ENCODE measurements at places on chromosomes 7 and 10. TPM values are rescaled to one million over a fixed set of nuclear protein-coding genes. Genes with fewer than 3 reads are reported as not detected.

Gene TFEC
- total RNA-seq: 2.1 TPM

Gene C10orf143
- not detected for total RNA-seq

Gene CPXM2
- total RNA-seq: 0.52 TPM

Gene OPN4
- total RNA-seq: not detected

Gene SPDYE11
- not detected for total RNA-seq

Gene IGF2BP3
- total RNA-seq: 59.0 TPM

Gene SNCG
- 4.2 TPM for total RNA-seq

Gene FFAR4
- total RNA-seq: 0.52 TPM

Gene TMEM270
- not detected for total RNA-seq

Gene TMEM130
- total RNA-seq: 0.52 TPM

Gene OR2A42
- under 0.01 TPM for total RNA-seq

Gene TBC1D12
- total RNA-seq: 17.7 TPM

Gene UCN3
- total RNA-seq: not detected

Gene HOXA6
- total RNA-seq: 3.1 TPM

Gene NEBL
- 6.8 TPM for total RNA-seq

Gene BHLHA15
- total RNA-seq: not detected

Gene NUTM2B
- 1.0 TPM for total RNA-seq

Gene MBLAC1
- 1.0 TPM for total RNA-seq

Gene SUGCT
- total RNA-seq: 12.0 TPM

Gene OGDH
- total RNA-seq: 70.5 TPM

Gene TRUB1
- total RNA-seq: 15.1 TPM

Gene ZNF862
- total RNA-seq: 5.2 TPM

Gene AVL9
- 17.7 TPM for total RNA-seq

Gene PRKCQ
- total RNA-seq: 14.6 TPM

Gene IL2RA
- not detected for total RNA-seq

Gene RASSF4
- total RNA-seq: 21.4 TPM

Gene AS3MT
- total RNA-seq: 6.8 TPM

Gene CALHM1
- not detected for total RNA-seq

Gene POLR2J
- 19.8 TPM for total RNA-seq

Gene PAPOLB
- under 0.01 TPM for total RNA-seq

Gene SPOCK2
- 2.6 TPM for total RNA-seq

Gene FLNC
- 611 TPM for total RNA-seq

Gene HOXA13
- 0.52 TPM for total RNA-seq

Gene C10orf62
- total RNA-seq: under 0.01 TPM

Gene SLC16A12
- total RNA-seq: 1.6 TPM

Gene ARMH3
- total RNA-seq: 13.0 TPM

Gene CYP3A7
- 0.52 TPM for total RNA-seq
